ENCODE measurements at places on chromosomes 11 and 22. TPM values are rescaled to one million over a fixed set of nuclear protein-coding genes. Genes with fewer than 3 reads are reported as not detected.

The PATE4 gene
- total RNA-seq = not detected

DNA sequence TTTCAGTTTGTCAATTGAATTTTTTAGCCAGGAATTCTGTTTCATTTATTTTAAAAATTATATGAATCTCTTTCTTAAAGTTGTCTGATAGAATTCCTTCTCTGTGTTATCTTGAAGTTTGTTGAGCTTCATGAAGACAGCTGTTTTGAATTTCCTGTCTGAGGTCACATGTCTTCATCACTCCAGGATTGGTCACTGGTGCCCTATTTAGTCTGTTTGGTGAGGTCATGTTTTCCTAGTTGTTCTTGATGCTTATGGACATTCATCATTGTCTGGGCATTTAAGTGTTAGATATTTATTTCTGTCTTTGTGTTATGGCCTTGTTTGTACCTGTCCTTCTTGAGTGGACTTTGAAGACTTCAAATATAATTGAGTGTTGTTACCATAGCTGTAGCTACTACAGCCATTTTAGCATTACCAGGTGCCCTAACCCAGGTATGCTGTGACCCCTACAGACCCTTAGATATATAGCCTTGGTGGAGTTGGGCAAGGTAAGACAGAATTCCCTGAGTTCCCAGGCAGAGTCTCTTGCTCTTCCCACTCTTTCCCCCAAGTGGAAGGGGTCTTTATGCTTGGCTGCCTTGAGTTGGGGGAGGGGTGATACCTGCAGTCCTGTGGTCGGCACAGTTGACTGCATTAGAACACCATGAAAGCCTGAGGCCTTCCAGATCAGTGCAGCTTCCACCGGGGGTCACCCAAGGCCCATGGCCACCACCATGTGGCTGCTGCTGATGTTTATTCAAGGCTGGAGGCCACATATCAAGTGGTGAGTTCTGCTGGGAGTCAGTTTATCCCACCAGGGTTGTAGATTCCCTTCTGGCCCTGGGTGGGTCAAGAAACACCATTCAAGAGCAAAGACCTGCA is 229.6 kb downstream of the DYNC2H1 start:
- peak; percentile 28 for DNase-seq

The ISX gene
- not detected for total RNA-seq

- no peak for DNase-seq
Observed at GRCh38 chr22:24583221-24584165, 9.4 kb downstream of the LRRC75B start.

The DENND6B gene
- 2.9 TPM for total RNA-seq

The FAM180B gene
- not detected for total RNA-seq

The TMEM25 gene
- 18.9 TPM for total RNA-seq

DNA sequence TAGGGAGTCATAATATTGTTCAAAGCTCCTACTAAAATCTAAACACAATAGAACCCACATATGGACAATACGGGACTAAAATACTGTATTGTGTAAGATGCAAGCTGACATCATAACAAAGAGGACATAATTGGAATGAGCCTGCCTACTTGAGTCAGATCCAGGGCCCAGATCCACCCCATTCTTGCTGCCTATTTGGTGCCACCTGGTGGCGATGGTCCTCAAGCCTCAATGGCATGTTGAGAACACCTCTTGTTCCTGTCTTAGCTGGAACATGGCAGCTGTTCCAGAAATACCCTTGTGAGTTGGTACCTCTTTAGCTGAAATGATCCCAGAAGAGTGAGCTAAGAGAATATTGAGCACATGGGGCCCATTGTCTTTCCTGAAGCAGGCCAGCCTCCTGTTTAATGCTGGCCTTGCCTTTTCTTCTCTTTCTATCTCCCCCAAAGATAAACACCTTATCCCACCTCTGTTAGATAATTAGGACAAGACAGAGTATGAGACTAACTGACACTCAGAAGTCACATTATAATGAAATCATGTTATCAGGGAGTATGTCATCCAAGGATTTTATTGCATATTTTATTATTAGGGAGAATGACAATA is 680.9 kb upstream of the ANO5 start:
- no peak for DNase-seq

The KCNJ1 gene
- total RNA-seq = not detected

DNA sequence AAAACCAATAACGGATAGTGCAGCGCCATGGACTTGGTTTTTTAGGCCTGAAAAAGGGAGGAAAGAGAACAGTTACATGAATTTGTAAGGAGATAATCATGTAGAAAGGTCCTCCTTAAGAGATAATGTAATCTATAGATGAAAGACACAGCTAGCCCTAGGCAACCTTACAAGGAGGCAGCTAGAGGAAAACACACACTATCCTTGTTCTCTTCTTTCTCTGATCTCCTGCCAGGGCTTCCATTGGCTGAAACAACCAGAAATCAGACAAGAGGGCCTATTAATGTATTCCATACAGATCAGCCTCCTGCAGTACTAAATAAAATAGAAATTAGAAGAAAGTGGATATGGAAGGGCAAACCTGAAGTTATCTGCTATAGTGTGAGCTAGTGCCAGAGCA is 53.0 kb downstream of the KCNA4 start:
- no peak for DNase-seq

The MRGPRX3 gene
- not detected for total RNA-seq

GRCh38 chr11:100353083-100353482 is 334.0 kb upstream of the ARHGAP42 start:
- no peak for DNase-seq

The CCDC116 gene
- total RNA-seq = 0.53 TPM

DNA sequence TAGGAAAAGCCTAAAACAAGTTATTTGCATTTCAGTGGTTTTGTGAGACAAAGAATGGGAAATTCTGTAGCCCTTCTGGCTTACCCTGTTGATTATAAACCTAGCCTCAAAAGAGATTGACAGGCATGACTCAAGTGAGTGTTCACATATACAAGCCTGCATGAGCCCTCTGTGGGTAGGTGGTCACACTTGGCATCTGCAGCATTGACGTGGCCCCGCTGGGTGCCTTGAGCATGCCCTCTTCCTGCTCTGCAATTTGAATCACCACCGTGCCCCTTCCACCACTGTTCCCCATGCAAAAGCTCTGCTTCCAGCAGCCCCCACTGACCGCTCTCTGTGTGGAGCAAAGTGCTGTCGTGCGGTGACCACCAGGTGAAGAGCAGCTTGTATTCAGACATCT is 21.0 kb upstream of the ADSL start:
- no peak for DNase-seq

DNA sequence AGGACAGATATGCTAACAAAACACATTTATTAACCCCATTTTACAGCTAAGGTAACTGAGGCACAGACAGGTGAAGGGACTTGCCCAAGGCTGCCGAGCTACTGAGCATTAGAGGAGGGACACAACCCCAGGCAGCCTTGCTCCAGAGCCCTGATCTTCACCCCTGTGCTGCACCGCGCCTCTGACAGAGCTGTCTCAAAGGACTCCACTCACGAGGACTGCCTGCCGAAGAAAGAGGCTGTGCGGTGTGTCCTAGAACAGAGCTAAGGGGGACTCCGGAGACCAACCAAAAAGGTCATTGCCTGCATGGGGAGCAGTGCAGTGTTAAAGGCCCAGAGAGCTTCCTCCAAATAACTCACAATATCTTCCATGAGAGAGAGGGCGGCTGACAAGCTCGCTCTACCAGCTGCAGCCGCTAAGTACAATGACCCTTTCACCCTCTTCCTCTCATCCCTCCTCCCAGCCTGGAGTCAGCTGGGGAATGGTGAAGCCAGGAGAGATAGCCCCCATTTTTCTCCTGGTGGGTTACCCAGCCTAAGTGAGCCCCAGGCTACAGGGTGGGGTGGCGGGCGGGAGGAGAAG is 119.2 kb downstream of the DSCAML1 start:
- no peak for DNase-seq

GRCh38 chr11:110219006-110219785 is 77.2 kb downstream of the RDX start:
- no peak for DNase-seq

- no peak for DNase-seq
Observed at GRCh38 chr11:15692739-15693138, 578.0 kb downstream of the INSC start.

DNA sequence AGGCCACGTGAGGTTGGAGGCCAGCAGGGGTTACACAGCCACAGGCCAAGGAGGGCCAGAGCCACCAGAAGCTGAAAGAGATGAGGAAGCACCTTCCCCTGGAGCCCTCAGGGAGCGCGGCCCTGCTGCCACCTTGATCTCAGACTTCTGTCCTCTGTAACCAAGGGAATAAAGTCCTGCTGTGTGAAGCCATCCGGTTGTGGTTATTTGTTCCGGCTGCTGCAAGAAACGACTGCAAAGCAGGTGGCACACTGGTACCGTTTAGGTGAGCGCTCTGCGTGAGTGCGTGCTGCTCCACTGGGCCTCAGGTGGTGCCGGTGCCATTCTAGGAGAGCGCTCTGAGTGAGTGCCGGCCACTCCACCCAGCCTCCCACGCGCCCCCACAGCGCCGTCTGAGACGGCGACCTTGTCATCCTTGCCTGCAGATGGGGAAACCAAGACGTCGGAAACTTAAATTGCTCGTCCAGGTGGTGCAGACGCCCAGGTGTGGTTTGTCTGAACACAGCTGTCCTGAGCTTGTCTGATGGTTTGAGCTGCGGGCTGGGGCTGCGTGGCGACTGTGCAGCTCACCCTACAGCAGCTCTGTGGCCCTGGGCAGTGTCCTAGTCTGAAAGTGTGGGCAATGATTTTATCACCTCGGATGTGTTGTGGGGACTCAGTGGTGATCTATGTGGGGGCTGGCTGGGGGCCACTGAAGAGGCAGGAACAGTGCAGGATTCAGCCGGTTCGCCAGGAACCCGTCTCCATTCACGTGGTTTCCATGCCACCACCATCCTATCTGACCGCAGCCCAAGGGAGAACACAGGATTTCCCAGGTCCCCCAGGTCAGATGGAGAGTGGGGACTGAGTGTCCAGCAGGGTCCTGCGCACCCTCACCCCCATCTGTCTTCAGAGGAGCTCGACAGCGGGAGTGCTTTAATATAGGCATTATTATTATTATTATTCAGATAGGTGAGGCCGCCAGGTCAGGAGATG is 4.6 kb upstream of the MRGPRG start:
- DNase-seq = no peak

DNA sequence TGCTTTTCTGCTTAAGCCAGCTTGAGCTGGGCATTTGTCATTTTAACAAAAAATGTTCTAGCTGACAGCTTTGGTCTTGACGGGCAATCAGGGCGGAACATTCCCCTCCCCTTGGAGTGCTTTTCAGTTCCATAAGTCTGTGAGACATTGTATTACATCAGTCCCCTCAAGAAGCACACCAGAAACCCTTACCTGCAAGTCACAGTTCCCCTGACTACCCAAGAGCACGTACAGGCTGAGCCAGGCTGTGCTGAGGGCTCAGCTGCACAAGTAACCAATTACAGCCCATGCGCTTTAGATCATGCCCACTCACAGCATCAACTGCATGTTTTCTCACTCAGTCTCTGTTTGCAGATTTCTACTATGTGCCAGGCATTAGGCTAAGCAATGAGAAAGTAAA is 19.1 kb downstream of the HIRA start:
- DNase-seq = no peak

DNA sequence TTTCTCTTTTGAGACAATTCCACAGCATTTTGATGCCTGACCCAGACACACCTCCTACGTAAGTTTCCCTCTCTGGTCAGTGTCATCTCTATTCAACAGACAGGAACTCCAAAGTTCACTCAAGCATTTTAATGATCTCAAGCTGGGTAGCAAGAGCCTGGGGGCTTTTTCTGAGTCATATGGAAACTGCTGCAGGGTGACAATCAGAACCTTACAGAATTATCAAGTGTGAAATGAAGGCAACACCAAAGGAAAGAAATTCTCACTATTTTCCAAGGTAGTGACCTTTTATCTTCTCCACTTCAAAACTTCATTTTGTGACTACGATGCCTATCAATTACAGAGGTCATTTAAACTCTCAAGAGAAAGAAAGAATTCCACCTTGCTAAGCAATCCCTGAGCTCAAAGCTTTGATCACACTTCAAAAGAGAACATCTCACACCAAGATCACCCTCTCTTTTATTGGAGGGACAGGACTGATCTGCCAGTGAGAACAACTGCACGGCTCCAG is 229.0 kb upstream of the ZC3H12C start:
- no peak for DNase-seq

The NCF4 gene
- not detected for total RNA-seq

- DNase-seq = no peak
Observed at GRCh38 chr11:64674774-64675173, 48.2 kb downstream of the NRXN2 start.

DNA sequence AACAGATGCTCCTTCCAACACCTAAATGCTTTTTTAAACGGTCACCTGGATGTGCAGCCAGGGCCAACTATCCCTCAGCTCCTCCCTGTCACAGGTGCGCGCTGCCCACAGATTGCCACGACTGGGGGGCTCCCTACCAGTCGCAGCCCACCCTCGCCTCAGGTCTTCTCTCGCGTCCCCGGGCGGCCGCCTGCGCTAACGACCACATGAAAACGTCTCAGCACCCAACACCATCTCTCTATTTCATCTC is 469 bp downstream of the ZBED5 start:
- DNase-seq = no peak

DNA sequence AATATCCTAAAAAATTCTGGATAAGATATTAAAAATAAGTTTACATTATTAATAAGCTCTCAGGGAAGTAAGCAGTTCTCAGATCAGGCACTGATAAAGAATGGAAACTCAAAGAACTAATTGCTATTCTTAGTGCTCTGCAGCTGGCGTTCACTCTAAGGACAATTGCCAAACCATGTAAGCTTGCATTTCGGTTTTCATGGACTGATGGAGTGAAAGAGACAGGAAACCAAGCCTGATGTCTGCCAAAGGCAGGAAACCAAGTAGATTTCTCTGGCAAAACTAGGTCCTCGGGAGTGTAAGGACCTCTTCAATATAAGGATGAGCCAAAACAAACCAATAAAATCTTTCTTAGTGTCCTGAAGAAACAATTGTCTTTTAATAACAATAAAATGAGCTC is 355.2 kb downstream of the RAB38 start:
- no peak for DNase-seq

The SAA4 gene
- total RNA-seq = not detected

The NLRP14 gene
- 0.35 TPM for total RNA-seq

- DNase-seq = no peak
Observed at GRCh38 chr11:109421981-109422869, at the start of gene C11orf87. TSS of gene C11orf87 (plus strand) at chr11:109422190. CDS start at chr11:109423634, 1,444 bp downstream.

The LSP1 gene
- total RNA-seq = not detected

The BDNF gene
- 2.6 TPM for total RNA-seq

DNA sequence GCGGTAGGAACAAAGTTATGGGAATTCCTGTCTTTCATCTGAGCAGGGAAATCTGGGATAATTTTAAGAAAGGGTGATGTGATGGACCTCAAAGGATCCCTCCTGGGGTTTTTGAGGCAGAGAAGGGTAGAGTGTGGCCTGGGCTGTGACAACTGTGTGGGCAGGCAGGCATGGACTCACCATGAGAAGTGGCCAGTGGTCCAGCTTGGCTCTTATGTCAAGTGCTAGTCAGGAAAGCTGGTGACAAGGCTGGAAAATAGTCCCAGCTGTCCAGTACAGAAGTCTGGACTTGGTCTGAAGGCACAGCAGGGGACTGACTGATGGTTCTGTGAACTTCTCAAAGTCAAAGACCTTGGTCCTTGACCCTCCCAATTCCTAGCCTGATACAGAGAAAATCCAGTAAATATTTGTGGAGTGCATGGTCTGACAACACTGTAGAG is 1.7 kb downstream of the PPFIBP2 start:
- DNase-seq = no peak

GRCh38 chr11:17790453-17790852 is 55.9 kb downstream of the KCNC1 start:
- no peak for DNase-seq
